H9 (cell line): ENCODE measurements at places on chromosomes 12 and 14. TPM values are rescaled to one million over a fixed set of nuclear protein-coding genes. Genes with fewer than 3 reads are reported as not detected.
A peak's percentile ranks its signal among the peaks of the same experiment; 100 is the strongest.

- H3K4me1 ChIP-seq, result no peaks in the 10 kb centered on the region
- no peak for DNase-seq
Measured at GRCh38 chr12:2902272-2902880, 11.7 kb downstream of the TULP3 start.

DNA sequence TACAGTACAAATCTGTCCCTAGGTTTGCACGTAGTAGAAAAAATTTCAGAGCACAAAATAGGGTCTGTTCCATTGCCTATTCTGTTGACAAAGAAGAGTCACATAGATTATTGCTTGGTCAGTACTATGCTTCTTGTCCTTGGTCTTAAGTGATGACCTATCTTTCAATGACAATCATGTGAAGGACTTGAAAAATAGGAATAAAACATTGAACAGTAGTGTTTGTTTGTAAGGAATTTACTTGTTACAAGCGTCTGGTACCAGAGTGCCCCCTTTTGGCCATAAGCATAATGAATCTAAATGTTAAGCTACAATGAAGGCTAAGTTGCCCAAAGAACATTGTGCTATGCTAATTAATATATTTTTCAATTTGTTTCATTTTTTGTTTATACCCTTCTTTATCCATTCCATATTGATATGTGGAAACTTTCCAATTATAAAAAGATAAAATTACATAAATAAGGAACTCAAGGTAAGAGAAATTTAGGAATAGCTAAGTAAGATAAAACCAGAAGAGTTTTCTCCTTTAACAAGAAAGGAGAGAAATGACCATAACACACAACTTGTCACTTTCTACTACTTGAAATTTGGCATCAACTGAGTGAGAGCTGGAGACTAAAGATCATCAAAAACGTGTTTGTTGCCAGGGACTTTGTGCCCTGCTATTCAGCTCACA lies 204.7 kb downstream of the EPS8 start:
- H3K36me3 ChIP-seq, result 0 out of 2 replicates have a peak, but pooled peaks cover 3% of the 10 kb centered on the region
- H3K4me3 ChIP-seq, result no peak overlapping the region
- H3K27ac ChIP-seq, result no peak overlapping the region
- no peaks in the 10 kb centered on the region for H3K4me1 ChIP-seq
- no peak for DNase-seq

Gene HDAC7
- 69.3 and 72.1 TPM in 2 replicates for total RNA-seq

Gene TOMM20L
- not detected in 2 replicates for total RNA-seq

DNA sequence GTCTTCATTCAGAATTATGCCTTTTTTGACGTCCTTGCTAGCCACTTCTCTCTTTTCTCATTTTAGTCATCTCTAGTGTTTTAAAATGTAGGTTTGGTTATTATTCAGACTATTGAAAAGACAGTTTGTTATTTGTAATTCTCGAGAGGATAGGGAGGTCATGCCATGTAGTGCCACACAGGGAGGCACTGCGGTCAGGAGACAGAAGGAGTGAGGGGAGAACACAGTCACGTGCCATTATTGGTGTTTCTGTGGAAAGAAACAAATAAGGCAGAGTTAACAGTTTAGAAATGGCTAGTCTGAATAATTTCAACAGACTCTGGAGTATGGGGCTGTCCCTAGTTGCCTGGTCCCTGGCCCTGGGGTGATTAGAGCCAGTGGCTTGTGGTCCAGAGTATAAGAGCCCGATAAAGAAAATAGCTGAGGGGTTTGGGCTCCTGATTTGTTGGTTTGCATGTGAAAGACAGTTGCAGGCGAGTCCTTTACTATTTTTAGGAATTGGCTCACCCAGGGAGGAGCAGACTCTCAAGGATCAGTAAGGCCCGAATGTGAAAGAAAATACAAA lies 278.1 kb upstream of the SEL1L start:
- no peak overlapping the region for H3K4me3 ChIP-seq
- H3K27ac ChIP-seq, result no peak overlapping the region
- H3K27me3 ChIP-seq, result no peaks in the 10 kb centered on the region
- no peaks in the 10 kb centered on the region; the same call in 1 of the 2 replicates for H3K4me1 ChIP-seq
- H3K36me3 ChIP-seq, result no peaks in the 10 kb centered on the region

DNA sequence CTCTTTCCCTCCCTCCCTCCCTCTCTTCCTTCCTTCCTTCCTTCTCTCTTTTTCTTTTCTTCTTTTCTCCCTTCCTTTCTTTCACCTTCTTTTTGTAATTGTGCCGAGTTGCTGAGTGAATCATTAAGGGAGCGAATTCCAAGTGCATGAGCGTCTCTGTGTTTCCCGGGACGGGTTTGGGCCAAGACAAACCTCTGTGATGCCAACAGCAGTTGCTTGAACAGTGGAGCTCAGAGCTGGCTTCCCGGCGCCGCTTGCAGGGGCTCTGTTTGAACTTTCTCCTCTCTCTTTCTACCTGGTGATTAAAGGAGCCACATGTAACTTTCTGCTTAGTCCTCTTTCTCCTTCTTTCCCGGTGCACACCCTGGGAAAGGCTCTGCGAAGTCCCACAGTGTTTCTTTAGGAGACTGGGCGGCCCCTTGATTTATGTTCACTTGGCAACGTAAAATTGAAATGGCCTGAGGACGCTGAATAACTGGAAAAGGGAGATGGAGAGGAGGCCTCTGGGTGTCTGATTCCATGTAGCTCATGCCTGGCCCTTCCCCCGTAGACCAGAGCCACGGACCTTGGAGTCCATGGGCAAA lies 33.7 kb upstream of the MAP1LC3B2 start:
- peak overlapping the region; percentile 64 for H3K4me3 ChIP-seq
- no peaks in the 10 kb centered on the region for H3K27me3 ChIP-seq
- peaks cover 4% of the 10 kb centered on the region; the same call in 1 of the 2 replicates for H3K4me1 ChIP-seq
- DNase-seq, result no peak
- no peaks in the 10 kb centered on the region for H3K36me3 ChIP-seq

- H3K27me3 ChIP-seq, result no peaks in the 10 kb centered on the region
- no peak overlapping the region for H3K27ac ChIP-seq
- H3K4me1 ChIP-seq, result no peaks in the 10 kb centered on the region; the same call in none of the 2 replicates
- peaks cover 59% of the 10 kb centered on the region for H3K36me3 ChIP-seq
- no peak for DNase-seq
Measured at GRCh38 chr14:88612981-88613380, 50.1 kb downstream of the ZC3H14 start.

- H3K36me3 ChIP-seq, result no peaks in the 10 kb centered on the region
- no peaks in the 10 kb centered on the region for H3K27me3 ChIP-seq
- no peaks in the 10 kb centered on the region for H3K4me1 ChIP-seq
- no peak for DNase-seq
Measured at GRCh38 chr12:122844366-122844971, 9.2 kb downstream of the HIP1R start.

Gene LRP1-AS
- not detected in 2 replicates for total RNA-seq

Gene EPS8
- 1.9 and 2.2 TPM in 2 replicates for total RNA-seq

- no peaks in the 10 kb centered on the region for H3K36me3 ChIP-seq
- H3K27me3 ChIP-seq, result no peaks in the 10 kb centered on the region
- H3K4me1 ChIP-seq, result 0 out of 2 replicates have a peak, but pooled peaks cover 2% of the 10 kb centered on the region
- no peak overlapping the region for H3K4me3 ChIP-seq
- DNase-seq, result no peak
Measured at GRCh38 chr12:29709496-29710040, 74.2 kb downstream of the TMTC1 start.

- DNase-seq, result no peak
- H3K36me3 ChIP-seq, result no peaks in the 10 kb centered on the region
- H3K27me3 ChIP-seq, result no peaks in the 10 kb centered on the region
- no peak overlapping the region for H3K4me3 ChIP-seq
- H3K4me1 ChIP-seq, result peaks cover 2% of the 10 kb centered on the region; the same call in 1 of the 2 replicates
Measured at GRCh38 chr14:100386121-100386520, 63.0 kb downstream of the SLC25A47 start.

GRCh38 chr14:34450958-34451357 lies 11.1 kb downstream of the SPTSSA start:
- H3K36me3 ChIP-seq, result peaks cover 8% of the 10 kb centered on the region
- H3K4me1 ChIP-seq, result no peaks in the 10 kb centered on the region
- H3K27ac ChIP-seq, result no peak overlapping the region
- no peak overlapping the region for H3K4me3 ChIP-seq
- DNase-seq, result no peak

DNA sequence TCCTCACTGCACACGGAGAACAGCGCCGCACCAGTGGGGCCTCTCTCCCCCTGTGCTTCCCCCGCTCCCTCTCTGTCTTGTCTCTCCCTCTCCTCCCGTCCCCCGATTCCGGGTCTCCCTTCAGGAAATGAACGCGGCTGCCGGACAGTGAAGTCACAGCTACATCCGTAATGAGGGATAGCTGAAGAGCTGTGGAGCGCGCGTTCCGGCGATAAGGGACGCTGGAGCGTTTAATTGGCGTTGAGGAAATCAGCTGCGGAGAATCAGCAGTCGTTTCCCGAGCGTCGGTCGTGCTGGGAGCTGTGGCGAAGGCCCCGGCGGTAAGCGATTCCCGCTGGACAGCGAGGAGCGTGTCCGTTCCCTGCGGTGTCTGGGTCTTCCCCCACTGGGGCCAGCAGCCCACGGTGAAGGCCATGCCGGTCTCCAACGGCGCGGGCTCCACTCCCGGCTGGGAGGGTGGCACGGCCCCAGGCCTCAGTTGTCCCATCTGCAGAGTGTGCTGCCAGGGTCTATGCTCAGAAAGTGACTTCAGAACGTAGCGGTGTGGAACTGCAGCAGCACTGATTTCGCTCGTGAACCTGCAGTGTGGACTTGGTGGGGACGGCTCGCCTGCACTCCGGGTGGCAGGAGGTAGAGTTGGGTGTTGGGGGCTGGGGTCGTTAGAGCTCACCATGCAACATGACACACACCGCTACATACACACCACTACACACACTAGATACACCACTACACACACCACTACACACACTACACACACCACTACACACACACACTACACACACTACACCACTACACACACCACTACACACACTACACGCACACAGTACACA lies 10.9 kb downstream of the NOC4L start:
- H3K4me3 ChIP-seq, result no peak overlapping the region
- H3K27ac ChIP-seq, result no peak overlapping the region

Gene RPGRIP1
- total RNA-seq, result 0.07 and 0.59 TPM in 2 replicates

Gene SMCO3
- total RNA-seq, result not detected in 2 replicates

- H3K27me3 ChIP-seq, result no peaks in the 10 kb centered on the region
- no peaks in the 10 kb centered on the region for H3K4me1 ChIP-seq
- no peak overlapping the region for H3K4me3 ChIP-seq
- H3K27ac ChIP-seq, result no peak overlapping the region
- H3K36me3 ChIP-seq, result peaks cover 5% of the 10 kb centered on the region; the same call in 1 of the 3 replicates
Measured at GRCh38 chr12:115370650-115371049, 686.7 kb upstream of the TBX3 start.

DNA sequence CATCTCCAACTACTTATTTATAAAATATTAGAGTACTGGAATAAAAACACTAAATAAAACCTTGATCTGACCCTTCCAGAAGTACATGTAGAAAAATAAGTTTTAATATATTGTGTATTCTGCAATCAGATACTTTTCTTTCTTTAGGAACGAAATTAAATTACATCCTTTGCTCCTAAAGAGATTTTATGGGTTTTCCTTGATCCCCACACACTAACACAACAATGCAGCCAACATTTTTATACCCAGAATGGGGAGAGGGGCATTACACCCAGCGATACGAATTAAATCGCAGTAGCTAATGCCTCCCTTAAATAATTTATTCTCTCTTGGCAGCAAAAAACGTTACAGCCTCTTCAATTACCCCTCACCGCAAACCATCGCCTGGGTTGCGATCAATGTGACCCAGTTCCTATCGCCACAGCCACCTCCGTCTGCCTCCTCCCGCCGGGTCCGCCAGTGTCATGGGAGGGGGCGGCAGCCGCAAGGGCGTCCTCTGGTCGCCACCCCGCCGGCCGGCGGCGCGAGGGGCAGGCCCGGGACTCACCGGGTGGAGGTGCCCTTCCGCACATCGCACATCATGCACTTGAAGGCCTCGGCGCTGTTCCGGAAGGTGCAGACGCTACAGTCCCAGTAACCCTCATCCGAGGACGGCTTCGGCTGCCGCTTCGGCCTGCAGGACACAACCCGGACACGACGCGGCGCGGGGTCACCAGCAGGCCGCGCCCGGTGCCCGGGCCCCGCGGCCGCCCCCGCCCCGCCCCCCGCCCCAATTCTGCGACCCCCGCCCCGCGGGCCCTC lies 796 bp downstream of the YAF2 start:
- H3K27me3 ChIP-seq, result peaks cover 49% of the 10 kb centered on the region
- peak overlapping the region; percentile 85 for H3K4me3 ChIP-seq
- H3K4me1 ChIP-seq, result no peaks in the 10 kb centered on the region
- peak; percentile 87 for DNase-seq
- no peaks in the 10 kb centered on the region for H3K36me3 ChIP-seq

GRCh38 chr12:65811968-65812700 lies 12.1 kb upstream of the HMGA2 start:
- no peak overlapping the region for H3K27ac ChIP-seq
- no peaks in the 10 kb centered on the region; the same call in 2 of the 3 replicates for H3K36me3 ChIP-seq
- H3K4me1 ChIP-seq, result no peaks in the 10 kb centered on the region
- DNase-seq, result no peak
- no peak overlapping the region for H3K4me3 ChIP-seq

GRCh38 chr12:38515912-38516311 lies 199.3 kb downstream of the ALG10B start:
- no peak overlapping the region for H3K27ac ChIP-seq
- no peak for DNase-seq
- no peaks in the 10 kb centered on the region for H3K4me1 ChIP-seq
- peaks cover 14% of the 10 kb centered on the region for H3K36me3 ChIP-seq
- no peak overlapping the region for H3K4me3 ChIP-seq

Gene BRI3BP
- total RNA-seq, result 10.5 and 11.3 TPM in 2 replicates

Gene AVPR1A
- total RNA-seq, result 0.13 and 0.22 TPM in 2 replicates

Gene MYO1A
- total RNA-seq, result 0.26 TPM in 1 of 2 replicates, not detected in the other

Gene KRT79
- not detected in 2 replicates for total RNA-seq

DNA sequence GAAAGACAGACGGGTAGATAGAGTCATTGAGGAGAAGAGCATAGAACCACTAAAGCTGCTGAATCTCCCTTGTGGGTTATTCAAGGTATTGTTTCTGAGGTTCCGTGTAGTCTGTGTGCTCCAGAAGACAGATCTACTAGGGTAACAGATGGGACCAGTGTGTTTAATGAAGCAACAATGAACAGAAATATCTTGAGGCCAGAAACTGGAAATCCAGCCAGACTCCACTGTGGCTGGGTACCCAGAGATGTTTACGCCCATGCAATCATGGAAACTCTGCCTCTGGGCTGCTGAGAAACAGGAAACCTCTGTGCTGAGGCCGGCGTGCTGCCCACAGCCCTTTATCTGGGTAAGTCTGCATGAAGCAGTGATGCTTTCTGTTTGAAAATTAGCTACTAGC lies 8.3 kb downstream of the PROX2 start:
- no peaks in the 10 kb centered on the region for H3K27me3 ChIP-seq
- no peaks in the 10 kb centered on the region for H3K4me1 ChIP-seq
- no peak overlapping the region for H3K4me3 ChIP-seq
- DNase-seq, result no peak
- no peak overlapping the region for H3K27ac ChIP-seq
- H3K36me3 ChIP-seq, result no peaks in the 10 kb centered on the region

Gene ADAM21
- 0.09 TPM in 1 of 2 replicates, not detected in the other for total RNA-seq

GRCh38 chr12:82688035-82688501 lies 1.4 kb downstream of the TMTC2 start:
- peak overlapping the region; percentile 87 for H3K4me3 ChIP-seq
- no peak overlapping the region for H3K27ac ChIP-seq
- H3K4me1 ChIP-seq, result no peaks in the 10 kb centered on the region
- no peak for DNase-seq
- H3K27me3 ChIP-seq, result no peaks in the 10 kb centered on the region
- H3K36me3 ChIP-seq, result no peaks in the 10 kb centered on the region; the same call in 1 of the 2 replicates

GRCh38 chr14:24250354-24250753 lies 7.9 kb upstream of the TINF2 start:
- no peak overlapping the region for H3K4me3 ChIP-seq
- H3K36me3 ChIP-seq, result no peaks in the 10 kb centered on the region
- H3K27ac ChIP-seq, result no peak overlapping the region
- DNase-seq, result no peak
- no peaks in the 10 kb centered on the region for H3K27me3 ChIP-seq
